Umbilical cord (tissue), 2 donors: ENCODE measurements at places on chromosomes 6 and 20. TPM values are rescaled to one million over a fixed set of nuclear protein-coding genes. Genes with fewer than 3 reads are reported as not detected.

SERPINB1 gene
- 28.6 TPM for total RNA-seq

FAM162B gene
- 2.2 TPM for total RNA-seq

TRIM40 gene
- total RNA-seq: 0.48 TPM

SOX4 gene
- 48.2 TPM for total RNA-seq

C20orf141 gene
- total RNA-seq: not detected

CD40 gene
- 5.8 TPM for total RNA-seq

ASIP gene
- not detected for total RNA-seq

COL12A1 gene
- total RNA-seq: 1,307 TPM

TNF gene
- total RNA-seq: 1.4 TPM

HLA-DQB2 gene
- 0.96 TPM for total RNA-seq

DAAM2 gene
- total RNA-seq: 51.3 TPM

- no peak for DNase-seq
These were observed 471.8 kb upstream of the BTBD3 start for GRCh38 chr20:11445891-11446290.

DNA sequence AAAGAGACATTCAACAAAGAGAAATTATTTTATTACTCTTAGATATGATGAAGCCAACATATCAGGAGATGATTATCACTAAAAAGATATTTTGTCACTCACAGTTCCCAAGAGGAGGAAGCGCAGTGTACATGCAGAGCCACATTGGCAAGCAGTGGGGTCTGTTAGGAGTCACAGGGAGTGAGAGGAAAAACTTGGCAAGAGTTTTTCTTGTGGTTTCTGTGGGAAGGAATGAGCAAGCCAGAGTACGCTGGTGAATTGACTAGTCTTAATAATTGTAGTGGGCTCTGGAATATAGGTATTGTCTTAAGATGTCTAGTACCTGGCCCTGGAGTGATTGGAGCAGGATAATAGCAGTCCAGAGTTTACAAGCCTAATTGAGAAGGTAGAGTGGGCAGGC lies 1095.2 kb downstream of the GRIK2 start:
- DNase-seq: no peak

DNA sequence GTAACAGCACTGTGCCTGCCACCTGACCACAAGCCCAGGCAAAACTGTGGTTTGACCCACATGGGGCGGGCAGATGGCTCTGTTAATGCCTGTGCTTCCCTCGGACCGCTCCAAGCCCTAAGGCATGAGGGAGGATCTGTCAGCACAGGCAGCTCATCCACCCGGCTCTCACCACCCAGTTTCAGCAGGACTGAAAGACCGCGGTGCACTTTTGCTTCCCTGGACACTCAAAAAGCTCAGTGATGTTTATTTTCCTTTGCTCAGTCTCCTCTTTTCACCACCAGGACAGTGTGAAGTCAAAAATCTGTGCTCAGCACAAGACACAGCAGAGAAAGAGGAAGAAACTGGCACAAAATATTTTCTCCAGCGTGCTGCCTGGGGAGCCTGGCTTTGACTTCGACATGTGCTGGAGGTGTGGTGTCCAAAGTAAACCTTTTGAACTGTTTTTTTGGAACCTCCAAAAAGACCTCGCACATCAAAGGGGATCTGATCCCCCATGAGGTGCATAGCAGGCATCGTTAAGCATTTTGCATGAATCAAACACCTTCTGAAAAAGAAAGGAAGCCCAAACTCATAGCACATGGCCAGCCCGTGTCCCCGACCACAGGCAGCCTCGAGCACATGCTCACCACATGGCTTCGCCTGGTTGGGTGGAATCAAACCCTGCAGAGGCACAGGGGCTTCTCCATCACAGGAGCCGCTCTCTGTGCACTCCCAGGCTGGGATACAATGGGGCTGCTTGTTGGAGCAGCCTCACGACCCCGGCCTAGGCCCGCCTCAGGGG lies 441.7 kb upstream of the JARID2 start:
- peak; percentile 75 for DNase-seq

- DNase-seq: no peak
These were observed 613.6 kb downstream of the TFAP2A start for GRCh38 chr6:9801249-9801754.

DNA sequence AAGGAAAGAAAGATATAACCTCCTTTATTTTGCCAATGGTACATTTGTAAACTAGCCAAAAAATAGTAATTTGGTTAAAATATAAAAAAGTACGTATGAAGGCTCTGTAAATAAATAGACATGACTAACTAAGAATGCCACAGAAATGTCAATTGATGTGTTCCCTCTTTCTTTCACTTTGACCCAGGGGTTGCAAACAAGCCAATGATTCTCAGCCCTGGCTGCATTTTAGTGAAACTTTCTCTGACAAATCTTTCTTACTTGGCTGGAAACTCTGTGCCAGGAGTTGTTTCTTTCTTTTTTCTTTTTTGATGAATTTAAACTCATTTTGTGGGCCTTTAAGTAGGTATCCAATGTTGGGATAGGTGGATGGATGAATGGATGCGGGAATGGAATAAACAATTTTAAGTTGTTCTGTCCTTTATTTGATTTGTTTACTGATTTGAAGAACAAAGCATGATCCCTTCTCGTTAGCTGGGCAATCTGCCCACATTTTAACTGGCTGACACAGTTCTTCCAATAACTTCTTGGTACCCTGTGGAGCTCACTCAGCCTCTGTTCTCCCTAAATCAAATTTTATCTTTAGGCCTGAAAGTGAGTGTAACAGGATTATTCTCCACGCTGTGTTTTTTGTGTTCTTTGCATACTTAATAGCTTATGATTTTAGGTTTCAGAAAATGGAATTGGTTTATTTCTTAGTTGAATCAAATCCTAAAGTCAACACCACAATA lies 58.6 kb upstream of the GCLC start:
- DNase-seq: no peak

DNA sequence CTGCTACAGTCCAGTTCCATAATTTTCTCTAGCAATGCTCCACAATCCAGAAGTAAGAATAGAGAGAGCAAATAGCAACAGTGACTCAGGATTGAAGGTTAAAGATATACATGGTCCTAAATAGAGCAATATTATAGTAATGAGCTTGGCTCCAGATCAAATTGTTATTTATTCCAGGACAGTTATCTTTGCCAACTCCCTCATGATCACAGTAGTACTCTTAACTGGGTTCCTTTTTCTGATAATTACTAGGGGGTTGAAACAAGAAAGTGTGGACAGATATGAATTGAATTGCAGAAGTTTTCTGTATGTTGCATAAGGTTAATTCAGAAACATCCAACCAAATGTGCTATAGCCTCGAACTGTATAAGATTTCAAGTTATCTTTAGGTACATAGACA lies 11.9 kb downstream of the FAM184A start:
- DNase-seq: no peak

DNA sequence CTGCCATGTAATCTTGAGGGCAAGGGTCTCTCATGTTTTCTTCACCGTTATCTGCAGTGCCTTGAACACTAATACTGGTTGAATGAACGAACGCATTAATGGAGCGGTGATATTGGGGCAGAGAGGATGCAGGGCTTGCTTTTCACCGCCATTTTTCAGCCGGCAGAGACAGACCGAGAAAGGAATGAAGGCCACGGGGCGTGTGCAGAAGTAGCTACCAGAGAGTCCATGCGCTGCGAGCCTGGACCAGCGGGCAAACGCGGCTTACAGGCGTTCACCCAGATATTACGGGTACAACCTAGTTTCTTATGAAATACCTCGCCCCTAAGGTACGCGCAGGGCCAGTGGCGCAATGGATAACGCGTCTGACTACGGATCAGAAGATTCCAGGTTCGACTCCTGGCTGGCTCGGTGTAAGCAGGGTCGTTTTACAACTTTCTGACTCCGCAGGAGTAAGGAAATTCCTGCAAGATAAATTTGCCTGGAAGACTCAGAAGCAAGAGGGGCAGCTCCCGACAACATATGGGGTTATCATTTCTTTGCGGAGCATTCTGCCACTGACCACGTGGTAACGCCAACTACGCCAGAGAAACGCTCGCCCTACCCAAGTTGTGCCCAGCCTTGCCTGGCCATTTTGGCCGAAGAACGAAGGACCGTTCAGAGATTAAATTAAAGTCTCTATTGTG lies 863 bp upstream of the HMGN4 start:
- DNase-seq: peak; percentile 94

GRCh38 chr6:165484178-165484889 lies 174.9 kb upstream of the C6orf118 start:
- DNase-seq: no peak

- DNase-seq: no peak
These were observed 146.7 kb upstream of the CDH4 start for GRCh38 chr20:61105395-61105794.

GRCh38 chr6:169312658-169313346 lies 59.2 kb upstream of the THBS2 start:
- no peak for DNase-seq
